ENCODE measurements at places on chromosomes 13 and 19. TPM values are rescaled to one million over a fixed set of nuclear protein-coding genes. Genes with fewer than 3 reads are reported as not detected.

DNA sequence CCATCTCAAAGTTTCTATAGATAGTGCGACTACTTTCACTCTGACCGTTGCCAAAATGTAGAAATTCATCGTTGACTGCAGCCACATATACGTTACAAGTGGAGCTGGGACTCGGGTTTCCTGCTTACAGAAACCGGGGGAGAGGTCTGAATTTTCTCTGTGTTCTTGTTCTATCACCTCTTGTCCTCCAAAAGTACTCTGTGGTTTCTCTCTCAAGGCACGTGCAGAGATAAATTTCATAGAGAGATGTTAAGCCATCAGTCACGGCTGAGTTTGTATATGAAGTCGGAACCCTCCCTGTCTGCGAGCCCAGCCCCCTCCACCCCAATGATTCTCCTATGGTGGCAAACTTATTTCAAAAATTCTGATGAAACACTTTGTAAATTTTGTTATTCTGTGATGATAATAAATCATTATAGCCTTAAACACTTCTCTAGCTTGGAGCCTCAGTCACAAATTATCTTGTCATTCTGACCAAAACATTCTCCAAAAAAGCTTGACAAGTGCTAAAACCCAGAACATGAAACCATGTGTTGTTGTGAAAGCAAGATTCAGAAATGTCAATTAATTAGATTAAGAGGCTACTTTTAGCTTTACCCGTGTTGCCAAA, 87.5 kb downstream of the TSHZ3 start:
- DNase-seq, result no peak

DNA sequence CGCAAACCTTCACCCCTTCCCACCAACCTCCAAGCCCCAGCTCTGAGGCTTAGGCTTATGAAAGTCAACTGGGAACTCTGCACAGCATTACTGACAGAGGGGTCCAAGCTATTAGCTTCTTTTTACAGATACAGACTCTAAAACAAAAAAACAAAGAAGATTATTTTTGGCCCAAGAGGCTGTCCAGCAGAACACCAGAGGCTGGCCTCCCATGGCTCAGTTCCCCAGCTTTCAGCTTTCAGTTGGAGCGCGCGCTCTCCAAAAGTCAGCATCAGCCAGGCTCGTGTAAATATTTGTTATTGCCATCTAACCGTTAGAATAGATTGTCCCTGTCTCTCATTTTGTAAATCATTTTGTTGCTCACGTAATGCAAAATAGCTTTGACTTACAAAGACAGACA, 58.4 kb downstream of the ZIC5 start:
- no peak for DNase-seq

DNA sequence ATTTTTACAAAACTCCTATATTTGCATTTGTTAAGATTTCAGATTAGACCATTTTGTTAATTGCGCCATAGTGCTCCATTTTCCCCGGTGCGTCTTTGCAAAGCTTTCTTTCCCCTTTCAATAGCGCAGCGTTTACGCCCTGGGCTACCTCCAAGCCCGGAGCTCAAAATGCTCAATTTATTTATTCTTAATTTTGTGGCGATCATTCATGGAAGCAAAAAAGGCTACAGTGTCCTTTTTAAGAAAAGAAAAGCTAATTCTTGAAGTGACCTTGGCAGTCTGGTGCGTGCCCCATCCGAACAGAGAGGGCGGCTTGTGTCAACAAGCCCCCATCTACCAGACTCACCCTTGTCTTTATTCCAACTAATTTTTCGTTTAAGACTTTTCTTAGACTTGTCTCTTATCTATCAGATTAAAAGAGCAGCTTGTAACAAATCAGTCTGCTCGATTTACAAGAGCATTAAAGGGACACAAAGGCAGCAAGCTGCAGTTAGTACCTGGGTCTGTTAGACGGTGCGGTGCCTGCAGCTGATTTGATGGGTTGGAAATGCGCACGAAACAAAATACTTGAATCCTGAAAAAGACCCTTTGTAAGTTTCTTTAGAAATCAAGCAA, 30.1 kb downstream of the GSX1 start:
- no peak for DNase-seq

DNA sequence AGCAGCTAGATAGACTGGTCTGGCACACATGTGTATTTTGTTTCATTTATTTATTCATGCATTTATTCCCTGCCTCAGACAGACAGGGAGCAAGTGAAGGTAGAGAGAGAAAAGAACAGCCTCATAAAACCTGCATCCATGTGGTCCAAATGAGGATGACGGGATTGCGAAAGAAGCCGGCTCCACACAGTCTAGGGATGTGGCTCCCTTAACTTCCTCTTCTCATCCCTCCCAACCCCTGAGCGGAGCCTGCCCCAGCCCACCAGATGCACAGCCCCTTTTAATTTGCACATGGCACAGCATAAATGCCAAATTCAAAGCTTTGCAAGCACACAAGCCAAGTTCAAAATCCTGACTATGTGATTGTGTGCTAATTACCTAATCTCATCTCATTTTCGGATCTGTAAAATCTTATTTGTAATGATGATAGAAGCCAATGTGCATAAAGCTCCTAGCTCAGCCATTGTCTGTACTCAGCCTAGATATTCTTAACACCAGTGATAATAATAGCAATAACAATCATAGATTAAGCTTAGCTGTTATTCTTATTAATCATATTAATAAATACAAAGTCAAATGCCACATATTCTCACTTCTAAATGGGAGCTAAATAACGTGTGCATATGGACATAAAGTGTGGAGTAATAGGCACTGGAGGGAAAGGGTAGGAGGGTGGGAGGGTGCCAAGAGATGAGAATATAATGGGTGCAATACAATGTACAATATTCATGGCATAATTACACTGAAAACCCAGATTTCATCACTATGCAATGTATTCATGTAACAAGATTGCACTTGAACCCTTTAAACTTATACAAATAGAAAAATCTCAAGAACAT, 156.3 kb downstream of the DCT start:
- DNase-seq, result no peak

- no peak for DNase-seq
Measured at GRCh38 chr19:8528500-8528899, 14.5 kb upstream of the ZNF414 start.

The MAP4K1 gene
- total RNA-seq, result 0.29 TPM

- no peak for DNase-seq
Measured at GRCh38 chr13:66577358-66577757, 652.8 kb downstream of the PCDH9 start.

- DNase-seq, result no peak
Measured at GRCh38 chr19:42075364-42075615, 676 bp upstream of the ZNF574 start.

- peak; percentile 74 for DNase-seq
Measured at GRCh38 chr13:79723519-79724024, 242.6 kb downstream of the NDFIP2 start.

- DNase-seq, result peak; percentile 90
Measured at GRCh38 chr13:24995225-24995804, 100.6 kb upstream of the PABPC3 start.

The ZNF615 gene
- 7.7 TPM for total RNA-seq

The GNG7 gene
- total RNA-seq, result 3.2 TPM

The ZNF561 gene
- 16.4 TPM for total RNA-seq

DNA sequence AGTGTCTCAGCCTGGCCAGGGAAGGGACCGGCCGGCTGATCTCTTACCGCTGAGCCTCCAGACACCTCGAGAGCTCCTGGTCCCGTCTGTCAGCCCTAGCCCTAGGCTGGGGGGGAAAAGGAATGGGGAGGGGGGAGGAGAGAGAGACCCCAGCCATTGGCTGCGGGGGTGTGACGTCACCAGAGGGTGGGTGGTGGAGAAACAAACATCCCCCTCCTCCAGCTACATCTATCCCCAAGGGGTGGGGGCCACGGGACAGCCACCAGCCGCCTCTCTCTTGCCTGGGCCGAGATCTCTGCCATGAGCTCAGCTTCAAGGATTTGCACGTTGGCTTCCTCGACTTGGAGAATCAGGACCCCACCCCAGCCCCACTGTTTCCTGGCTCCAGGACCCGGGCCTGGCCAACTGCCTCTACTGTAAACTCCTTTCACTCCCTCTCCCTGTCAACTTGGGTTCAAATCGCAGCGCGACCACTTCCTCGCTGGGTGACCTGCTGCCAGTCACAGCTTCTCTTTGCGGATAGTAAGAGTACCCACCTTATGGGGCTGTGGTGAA, at the start of gene PRX:
PRX (minus strand) TSS at position 88 of the 555 bp plus-strand sequence. CDS start 5,446 bp downstream, outside the sequence.
- no peak for DNase-seq

The ERICH4 gene
- total RNA-seq, result not detected

DNA sequence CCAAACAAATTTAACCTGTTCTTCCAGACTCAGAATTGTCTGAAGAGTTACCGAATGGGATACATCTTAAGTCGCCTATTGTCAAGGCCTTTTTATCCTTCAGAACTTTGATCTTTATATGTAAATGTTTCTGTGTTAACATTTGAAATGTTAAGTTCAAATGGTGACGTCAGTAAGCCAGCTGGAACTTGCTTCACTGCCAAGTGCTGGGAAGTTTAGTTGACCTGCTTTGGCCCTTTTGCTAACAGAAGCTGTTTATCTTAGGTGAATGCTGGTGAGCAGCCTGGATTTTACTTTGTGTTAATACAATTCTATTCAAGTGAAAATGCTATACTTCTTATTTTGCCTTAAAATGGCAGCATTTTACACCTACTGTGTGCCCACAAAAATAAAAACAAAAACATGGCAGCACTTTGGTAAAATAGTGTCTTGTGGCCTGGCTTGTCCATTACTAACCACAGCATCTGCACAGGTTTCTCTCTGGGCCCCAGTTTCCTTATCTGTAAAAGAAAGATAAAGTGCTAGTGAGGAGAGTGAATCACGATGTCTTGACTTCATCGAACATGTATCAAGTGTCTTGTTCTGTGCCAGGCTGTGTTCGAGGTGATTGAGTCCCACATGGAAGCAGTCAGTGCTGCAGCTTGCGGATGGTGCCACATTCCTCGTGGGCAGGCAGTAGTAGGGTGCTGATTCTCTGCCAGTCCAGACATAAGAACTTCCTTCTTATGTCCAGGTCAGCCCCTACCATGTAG, 2.2 kb downstream of the NAXD start:
- no peak for DNase-seq

DNA sequence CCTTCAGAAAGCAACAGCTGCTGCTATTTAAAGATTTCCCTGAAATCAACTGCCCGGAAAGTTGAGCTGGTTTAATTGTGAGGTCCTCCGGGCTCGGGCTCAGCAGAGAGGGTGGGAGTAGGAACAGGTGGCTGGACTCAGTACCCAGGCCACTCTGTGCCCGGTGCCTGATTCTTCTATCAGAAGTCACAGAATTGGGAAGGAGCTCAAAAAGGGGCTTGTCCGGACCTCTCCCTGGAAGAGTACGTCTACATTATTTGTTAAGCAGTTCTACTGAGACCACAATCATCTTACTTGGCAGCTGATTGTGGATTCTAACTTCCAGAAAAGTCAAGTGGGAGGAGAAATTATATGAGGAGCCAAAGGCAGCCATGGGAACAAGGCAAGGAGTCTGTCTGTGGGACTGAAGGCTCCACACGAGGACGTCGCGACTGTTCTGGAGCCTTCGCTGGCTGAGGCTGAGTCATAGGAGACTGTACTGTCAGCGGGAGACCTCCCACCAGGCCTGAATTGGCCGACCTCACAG, 91.7 kb upstream of the ANKRD10 start:
- DNase-seq, result no peak

- DNase-seq, result no peak
Measured at GRCh38 chr13:95246292-95247082, 54.8 kb downstream of the ABCC4 start.

- no peak for DNase-seq
Measured at GRCh38 chr13:102677122-102677521, 17.7 kb downstream of the METTL21C start.

The ZNF98 gene
- not detected for total RNA-seq

The TEX26 gene
- not detected for total RNA-seq

The FAM124A gene
- total RNA-seq, result 7.1 TPM

DNA sequence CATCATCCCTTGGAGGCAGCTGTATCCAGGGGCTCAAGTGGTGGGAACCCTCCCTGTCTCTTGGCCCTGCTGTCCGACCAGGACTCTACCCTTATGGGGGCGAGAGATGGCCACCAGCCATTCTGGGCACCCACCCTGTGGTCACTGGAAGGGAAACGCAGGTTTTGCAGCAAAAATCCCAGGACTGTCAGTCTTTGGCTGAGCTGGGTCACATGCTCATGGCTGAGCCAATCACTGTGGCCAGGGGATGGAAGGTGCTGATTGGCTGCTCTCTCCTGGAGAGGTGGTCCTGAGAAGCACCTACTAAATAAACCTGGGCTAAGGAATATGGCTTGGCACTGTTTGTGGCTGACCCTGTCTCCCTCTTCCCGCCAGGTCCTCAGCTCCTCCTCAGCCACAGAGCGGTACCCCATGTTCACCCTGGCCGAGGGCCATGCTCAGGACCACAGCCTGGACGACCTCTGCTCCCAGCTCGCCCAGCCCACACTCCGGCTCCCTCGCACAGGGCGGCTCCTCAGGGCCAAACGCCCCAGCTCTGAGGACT, 8.9 kb downstream of the ATG4D start:
- DNase-seq, result peak; percentile 59

DNA sequence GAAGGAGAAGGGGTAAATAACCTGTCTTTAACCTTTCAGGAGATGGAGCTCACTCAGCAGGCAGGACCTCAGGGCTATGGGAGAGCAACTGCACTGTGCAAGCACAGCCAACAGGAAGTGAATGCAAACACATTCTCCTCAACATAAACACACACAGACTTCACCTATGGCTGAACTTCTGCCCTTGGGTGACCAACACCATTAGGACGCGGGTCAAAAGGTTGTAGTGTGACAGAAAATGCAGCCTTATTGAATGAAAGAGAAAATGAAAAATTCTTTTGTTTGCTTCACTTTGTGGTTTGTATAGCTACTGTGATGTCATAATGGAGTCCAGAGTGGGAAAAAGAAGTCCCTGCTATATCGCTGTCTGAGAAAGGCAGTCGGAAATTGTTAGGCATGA, 323.0 kb downstream of the NDFIP2 start:
- no peak for DNase-seq

- DNase-seq, result no peak
Measured at GRCh38 chr19:49445997-49446396, 4.7 kb upstream of the SLC17A7 start.

GRCh38 chr13:48575031-48575430, 42.2 kb upstream of the RCBTB2 start:
- no peak for DNase-seq

The IGFL2 gene
- not detected for total RNA-seq
